ENCODE measurements at places on chromosomes 2 and 18.

DNA sequence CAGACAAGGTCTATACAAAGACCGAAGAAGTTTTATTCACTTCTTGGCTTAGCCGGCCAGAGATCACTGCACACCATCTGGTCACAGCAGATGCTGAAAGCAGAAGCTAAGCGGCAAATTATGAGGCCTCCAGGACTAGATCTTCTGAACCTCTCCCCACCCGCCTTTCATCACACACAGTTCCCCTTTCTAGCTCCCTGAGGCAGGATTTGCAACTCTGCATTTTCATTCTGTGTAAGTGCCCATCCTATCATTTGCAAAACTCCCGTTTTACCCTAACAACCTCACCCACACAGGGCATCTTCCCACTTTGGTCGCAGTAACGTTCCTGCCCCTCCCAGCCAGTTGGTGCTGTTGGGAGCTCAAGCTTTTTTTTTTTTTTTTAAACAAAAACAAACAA is 3.1 kb upstream of the MOB1A start:
- no peak for DNase-seq

DNA sequence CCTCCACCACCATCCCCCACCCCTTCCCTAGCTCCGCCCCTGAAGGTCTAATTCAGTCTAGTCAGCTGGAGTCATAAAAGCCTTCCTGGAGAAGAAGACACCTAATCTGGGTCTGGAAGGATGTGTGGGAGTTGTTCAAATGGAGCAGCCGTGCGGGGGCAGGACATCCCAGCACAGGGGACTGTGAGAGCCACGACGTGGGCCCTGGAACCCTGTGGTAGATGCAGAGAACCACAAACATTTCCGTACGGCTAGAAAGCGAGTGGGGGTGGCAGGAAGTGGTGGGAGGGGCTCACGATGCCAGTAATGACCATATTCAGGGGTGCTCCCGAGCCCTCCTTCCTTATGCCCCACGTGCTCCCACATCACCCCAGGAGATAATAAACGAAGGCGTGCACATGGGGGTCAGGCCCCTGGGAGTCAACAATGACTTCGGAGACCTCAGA is 20.9 kb upstream of the COL6A3 start:
- DNase-seq, result peak; percentile 24

GRCh38 chr18:10851824-10852319 is 297.5 kb downstream of the PIEZO2 start:
- DNase-seq, result peak; percentile 70

- DNase-seq, result no peak
These were observed 312.2 kb upstream of the SMIM21 start for GRCh38 chr18:75739682-75740081.

GRCh38 chr2:223712642-223713041 is 110.5 kb upstream of the SCG2 start:
- no peak for DNase-seq

DNA sequence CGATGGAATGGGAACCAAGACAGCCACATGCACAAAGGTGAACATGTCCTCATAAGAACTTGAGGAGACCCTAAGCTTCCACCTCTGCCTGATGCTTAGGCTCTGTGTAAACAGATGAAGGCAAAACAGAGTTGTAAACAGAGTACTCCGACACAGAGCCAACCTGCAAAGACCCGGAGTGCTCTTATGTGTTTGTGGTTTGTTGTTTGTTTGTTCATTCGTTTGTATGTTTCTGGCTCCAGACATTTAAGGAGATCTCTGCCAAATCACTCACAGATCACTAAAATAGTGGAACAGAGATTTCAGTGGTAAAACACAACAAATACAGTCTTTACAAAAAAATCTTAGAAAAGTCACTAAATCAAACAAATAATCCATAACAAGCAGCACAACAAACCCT is 294.9 kb downstream of the EIPR1 start:
- no peak for DNase-seq
